CD4-positive, alpha-beta memory T cell (primary cell): ENCODE measurements at places on chromosomes 1 and 21.

DNA sequence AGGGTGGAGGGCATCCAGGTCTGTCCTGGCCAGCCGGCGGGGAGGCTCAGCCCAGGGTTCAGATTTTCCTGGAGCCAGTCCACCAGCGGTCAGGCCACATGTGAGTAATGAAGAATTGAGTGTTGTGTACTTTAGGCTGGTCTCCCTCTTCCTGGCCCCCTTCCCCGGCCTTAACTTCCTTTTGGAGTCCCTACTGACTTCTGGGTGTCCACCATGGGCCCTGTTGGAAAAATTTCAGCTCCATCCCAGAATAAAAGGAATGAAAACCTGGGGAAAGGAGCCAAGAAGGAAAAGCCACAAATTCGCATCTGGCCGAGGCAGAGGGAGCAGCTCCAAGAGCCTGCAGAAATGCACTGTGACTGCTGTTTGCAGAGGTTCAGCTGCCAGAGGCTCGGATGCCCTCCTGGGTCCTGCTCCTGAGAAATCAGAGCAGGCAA is 35.5 kb upstream of the HHAT start:
- no peak for DNase-seq

- DNase-seq, result no peak
These were observed 121.4 kb upstream of the GORAB start for GRCh38 chr1:170410401-170411166.

DNA sequence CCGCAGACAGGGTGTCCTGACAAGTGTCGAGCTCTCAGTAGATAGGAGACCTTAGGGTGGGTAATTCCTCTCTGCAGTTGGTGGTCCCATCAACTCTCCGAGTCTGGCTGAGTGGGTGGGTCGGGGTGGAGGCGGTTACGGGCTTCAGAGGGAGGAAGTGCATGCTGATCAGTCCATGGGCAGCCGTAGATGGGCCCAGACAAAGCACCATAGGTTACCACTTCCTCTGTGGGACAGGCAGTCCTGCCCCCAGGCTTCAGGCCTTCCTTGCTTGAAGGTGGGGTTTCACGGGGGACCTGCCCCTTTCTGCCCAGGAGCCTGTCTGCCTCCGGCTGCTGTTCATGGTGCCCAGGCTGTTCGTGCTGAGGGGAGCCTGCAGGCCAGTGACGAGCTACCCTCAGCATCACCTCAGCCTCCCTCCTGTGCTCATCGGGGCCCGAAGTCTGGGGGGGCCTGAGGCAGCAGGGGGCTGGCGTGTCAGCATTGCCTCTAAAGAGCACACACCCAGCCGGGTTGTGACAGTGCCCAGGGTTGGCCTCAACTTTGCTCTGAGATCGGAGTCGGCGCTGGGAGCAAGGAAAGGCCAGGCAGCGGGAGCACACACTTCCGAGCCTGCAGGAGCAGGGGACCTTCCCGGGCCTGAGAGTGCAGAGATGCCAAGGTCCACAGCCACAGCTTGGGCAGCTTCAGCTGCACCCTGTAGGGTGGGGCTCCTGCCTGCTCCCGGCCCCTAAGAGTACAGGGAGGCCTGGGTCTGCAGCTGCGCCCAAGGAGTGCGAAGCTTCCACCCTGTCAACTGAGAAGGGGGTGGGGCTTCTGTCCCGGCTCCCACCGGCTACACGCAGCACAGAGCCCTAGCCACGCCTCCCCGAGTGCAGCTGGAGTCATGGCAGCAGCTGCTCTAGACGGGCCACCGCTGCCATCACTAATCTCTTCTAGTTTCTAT is 225.4 kb upstream of the NRIP1 start:
- no peak for DNase-seq

- DNase-seq, result no peak
These were observed 11.0 kb downstream of the ALDH4A1 start for GRCh38 chr1:18891426-18891780.

DNA sequence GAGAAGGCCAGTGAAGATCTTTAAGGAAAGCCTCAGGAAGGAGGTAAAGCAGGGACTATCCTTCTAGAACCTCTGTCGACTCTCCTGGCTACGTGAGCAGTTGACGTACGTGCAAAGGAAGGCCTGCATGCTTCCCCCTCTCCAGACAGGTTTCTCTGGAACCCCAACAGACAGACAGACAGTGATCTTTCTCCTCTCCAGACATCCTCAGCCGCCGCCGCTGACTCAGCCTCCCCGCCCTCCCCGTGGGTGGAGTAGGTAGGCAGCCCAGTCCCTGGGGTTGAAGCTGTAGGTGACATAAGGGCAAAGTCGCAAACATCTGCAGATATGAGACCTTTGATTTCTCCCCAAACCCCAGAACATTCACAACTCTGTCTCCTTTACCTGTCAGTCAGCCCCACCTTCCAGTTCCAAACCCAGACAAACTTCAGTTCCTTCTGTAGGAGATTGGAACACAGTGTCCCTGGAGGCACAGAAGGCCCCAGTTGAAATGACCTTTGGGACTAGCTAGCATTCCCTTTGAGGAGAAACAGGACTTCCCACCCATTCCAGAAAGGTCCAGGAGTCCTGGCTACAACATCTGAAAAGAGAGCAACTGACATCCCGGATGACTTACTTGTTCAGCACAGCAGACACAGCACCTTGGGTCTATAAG is 146.0 kb upstream of the JUN start:
- DNase-seq, result no peak

GRCh38 chr1:214332946-214333798 is 52.2 kb downstream of the SMYD2 start:
- DNase-seq, result no peak

DNA sequence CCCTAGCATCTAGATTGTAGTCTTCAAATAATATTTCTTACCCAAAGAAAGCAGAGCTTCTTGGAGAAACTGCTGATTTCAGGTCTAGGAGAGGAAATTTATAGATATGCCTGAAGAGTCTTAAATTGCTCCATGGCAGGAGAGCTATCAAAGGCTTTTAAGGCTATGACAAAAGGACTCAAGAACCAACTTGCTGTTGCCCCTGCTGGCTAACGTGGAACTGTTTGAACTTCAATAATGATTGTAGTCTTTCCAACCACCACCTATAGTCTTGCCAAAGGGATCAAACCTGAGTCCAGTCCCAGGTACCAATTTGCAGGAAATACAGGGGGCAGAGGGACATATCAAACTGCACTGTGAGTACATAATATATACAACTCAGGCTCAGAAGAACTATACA is 336.2 kb upstream of the ESRRG start:
- DNase-seq, result no peak
